ENCODE measurements at places on chromosomes 2 and 18. TPM values are rescaled to one million over a fixed set of nuclear protein-coding genes. Genes with fewer than 3 reads are reported as not detected.

The FTCDNL1 gene
- 2.6 TPM for total RNA-seq

The HSBP1L1 gene
- not detected for total RNA-seq

The CIDEA gene
- total RNA-seq, result not detected

The NT5C1B gene
- not detected for total RNA-seq

All from SJCRH30 (cell line).